ENCODE measurements at places on chromosomes 5 and 9.
A peak's percentile ranks its signal among the peaks of the same experiment; 100 is the strongest.

GRCh38 chr9:101562966-101563365 is 29.3 kb downstream of the RNF20 start:
- DNase-seq, result no peak

GRCh38 chr5:5436203-5436760 is 13.8 kb downstream of the ICE1 start:
- no peak for DNase-seq

DNA sequence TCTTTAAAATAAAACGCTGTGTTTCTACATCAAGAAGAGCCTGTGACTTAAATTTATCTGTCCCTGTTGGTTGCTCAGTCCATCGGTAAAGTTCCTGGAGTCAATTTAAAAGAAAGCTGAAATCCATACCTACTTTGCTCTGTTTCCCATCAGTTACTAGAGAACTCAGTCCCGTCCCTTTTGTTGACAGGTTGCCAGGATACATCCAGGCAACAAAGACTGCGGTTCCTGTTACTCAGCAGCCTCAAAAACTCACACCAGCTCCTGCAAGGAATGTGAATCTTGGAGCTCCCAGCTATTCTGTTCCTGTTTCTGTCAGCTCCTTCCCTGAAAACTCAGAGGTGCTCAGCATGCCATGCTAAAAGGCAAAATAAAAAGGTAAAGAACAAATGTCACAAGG is at the start of gene ZNF474:
Gene ZNF474, plus strand, starts transcription at position 241 of the 400 bp plus-strand sequence. CDS start 22,445 bp downstream, outside the sequence.
- DNase-seq, result peak; percentile 31

DNA sequence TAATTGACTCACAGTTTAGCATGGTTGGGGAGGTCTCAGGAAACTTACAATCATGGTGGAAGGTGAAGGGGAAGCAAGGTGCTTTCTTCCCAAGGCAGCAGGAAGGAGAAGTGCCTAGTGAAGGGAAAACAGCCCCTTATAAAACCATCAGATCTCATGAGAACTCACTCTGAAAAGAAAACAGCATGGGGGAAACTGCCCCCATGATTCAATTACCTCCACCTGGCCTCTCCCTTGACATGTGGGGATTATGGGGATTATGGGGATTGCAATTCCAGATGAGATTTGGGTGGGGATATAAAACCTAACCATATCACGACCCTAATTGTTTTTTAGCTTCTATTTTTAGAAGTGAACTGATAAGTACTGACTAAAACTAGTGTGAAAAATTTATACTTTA is 1377.5 kb upstream of the DMAC1 start:
- no peak for DNase-seq

DNA sequence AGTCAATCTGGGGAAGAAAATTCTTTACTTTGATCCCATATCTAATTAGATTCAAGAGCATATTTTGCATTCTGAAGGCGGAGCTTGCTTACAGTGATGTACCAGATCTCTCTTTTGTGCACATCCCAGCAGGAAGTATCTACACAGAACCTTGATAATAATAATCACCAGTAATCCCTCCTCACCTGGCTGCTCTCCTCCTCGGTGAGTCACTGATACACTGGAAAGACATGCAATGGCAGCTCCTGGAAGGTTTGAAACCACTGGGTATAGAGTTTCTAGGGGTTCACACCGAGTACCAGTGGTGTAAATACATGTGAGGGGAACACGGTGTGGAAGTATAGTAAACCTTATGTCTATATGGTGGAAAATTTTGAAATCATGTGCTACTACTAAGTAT is 205.5 kb upstream of the TARS1 start:
- no peak for DNase-seq

DNA sequence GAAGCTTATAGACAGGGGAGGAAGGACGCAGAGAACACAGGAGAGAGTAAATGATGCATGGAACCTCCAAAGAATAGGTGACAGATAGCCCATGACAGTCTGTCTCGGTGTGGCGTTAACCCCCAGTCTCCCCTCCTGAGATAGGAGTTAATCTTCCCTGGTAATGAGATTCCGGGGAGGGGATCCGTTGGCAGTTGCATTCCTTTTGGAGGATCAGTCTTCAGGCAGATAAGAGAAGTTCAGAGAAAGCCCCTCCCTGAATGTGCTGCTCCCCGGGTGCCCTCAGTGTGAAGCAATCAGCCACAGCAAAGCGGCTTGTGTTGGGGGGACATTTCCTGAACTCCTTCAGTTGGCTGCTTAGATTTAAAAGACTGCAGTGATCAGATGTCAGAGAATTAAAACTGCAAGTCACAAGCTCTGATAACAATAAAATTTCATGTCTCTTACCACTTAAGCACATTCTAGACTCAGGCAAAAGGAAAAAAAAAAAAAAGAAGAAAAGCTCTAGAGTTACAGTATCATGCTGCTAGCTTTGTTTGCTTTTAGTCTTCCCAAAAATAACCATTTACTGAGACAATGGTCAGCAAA is 121.1 kb downstream of the EGFLAM start:
- DNase-seq, result no peak

Measured in thoracic aorta (tissue), 2 donors.